ENCODE measurements at places on chromosomes 5 and 9. TPM values are rescaled to one million over a fixed set of nuclear protein-coding genes. Genes with fewer than 3 reads are reported as not detected.

Gene CNTNAP3
- total RNA-seq = 12.3 TPM

Gene PCDHGA7
- 3.6 TPM for total RNA-seq

Gene SH2D3C
- 1.4 TPM for total RNA-seq

Gene PCDHGA4
- 14.7 TPM for total RNA-seq

Gene IL13
- not detected for total RNA-seq

Gene LURAP1L
- total RNA-seq = 5.3 TPM

Gene CACFD1
- total RNA-seq = 13.6 TPM

Gene SCGB3A1
- total RNA-seq = not detected

Gene SLC6A7
- not detected for total RNA-seq

Gene DIAPH1
- 56.2 TPM for total RNA-seq

Gene TAS2R1
- not detected for total RNA-seq

Gene ITK
- not detected for total RNA-seq

Gene HSPA9
- total RNA-seq = 368 TPM

Gene ALDH1A1
- 1.0 TPM for total RNA-seq

Gene IFNA5
- not detected for total RNA-seq

Gene SLC34A3
- not detected for total RNA-seq
